ENCODE measurements at places on chromosomes 6 and 20.
A peak's percentile ranks its signal among the peaks of the same experiment; 100 is the strongest.

DNA sequence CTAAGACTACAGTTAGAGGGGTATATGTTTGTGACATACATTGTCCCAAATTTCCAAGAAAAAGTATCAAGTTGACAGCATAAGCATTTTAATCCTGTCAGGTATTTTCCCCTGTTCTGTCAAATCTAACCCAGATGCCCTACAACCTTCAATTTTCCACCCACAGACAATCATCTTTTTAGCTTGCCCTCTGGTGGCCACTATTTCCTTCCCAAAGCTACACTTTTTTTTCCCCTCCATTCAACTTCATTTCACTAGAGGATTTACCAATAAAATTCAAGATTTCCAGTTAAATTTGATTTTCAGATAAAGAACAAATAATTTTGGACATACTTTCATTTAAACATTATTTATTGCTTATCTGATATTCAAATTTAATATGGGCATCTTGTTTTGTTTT is 286.6 kb downstream of the TENT5A start:
- no peak for DNase-seq

GRCh38 chr6:157316871-157317814 is 6.2 kb downstream of the TMEM242 start:
- peak; percentile 90 for DNase-seq

- peak; percentile 38 for DNase-seq
These were observed 67.3 kb upstream of the ZNF217 start for GRCh38 chr20:53660947-53661381.

- DNase-seq: no peak
These were observed 62.8 kb upstream of the LRRC1 start for GRCh38 chr6:53731866-53732636.

- DNase-seq: no peak
These were observed 3.1 kb downstream of the CD93 start for GRCh38 chr20:23082846-23083552.

DNA sequence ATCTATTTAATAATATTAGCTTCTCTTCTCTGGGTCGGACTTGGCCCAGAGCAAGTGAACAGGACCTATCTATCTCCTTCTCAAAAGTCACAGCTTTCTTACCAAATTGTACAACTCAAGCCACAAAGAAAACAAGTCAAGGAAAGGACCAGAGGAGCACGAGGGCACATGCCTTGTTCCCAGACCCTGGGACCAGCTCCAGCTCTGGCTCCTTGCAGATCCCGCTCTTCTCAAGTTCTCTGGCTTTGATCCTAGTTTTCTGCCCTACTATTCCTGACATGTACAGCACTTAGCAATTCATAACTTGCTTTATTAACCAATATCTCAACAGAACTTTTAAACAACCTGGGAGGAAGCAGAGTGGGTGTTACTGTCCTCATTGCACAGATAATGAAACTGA is 185.9 kb downstream of the ESR1 start:
- peak; percentile 26 for DNase-seq

GRCh38 chr6:139777202-139777970 is 402.9 kb upstream of the CITED2 start:
- no peak for DNase-seq

DNA sequence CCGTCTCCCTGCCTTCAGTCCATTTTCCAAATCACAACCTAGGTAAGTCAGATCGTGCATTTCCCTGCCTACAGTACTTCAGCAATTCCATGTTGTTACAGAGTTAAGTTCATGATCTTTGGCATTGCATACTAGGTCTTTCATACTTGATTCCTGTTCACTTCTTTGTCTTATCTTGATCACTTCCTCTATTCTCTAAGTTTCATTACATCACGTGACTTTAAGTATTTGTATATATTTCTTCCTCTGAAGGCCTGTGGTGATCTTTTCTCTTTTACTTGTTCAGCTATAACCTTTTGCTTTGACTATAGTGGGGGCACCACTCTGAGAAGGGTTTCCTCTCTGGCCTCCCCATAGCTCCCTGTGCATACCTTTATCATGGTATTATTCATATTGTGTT is 100.2 kb downstream of the TRMT11 start:
- DNase-seq: no peak

- no peak for DNase-seq
These were observed 46.4 kb downstream of the TNFAIP3 start for GRCh38 chr6:137913434-137913833.

- DNase-seq: no peak
These were observed 29.7 kb downstream of the ZNF831 start for GRCh38 chr20:59193325-59193724.

DNA sequence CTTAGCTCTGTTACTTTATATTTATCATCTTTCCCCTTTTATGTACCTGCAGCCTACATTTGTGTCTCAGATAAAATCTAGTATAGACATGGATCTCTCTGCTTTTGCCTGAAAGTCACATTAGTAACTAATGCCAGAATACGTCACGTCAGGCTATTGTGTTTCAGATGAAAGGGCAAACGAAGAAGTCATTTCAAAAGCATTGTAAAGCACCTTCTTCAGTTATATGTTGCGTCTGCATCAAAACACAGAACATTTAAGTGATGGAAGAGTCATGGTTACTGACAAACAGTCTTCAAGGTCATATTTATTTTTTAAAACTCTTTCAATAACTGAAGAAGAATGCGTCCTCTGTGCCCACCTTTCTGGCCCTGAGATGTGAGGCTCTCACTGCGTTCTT is 119.1 kb downstream of the SMOC2 start:
- no peak for DNase-seq

- no peak for DNase-seq
These were observed 50.4 kb downstream of the RPP40 start for GRCh38 chr6:4953440-4953839.

DNA sequence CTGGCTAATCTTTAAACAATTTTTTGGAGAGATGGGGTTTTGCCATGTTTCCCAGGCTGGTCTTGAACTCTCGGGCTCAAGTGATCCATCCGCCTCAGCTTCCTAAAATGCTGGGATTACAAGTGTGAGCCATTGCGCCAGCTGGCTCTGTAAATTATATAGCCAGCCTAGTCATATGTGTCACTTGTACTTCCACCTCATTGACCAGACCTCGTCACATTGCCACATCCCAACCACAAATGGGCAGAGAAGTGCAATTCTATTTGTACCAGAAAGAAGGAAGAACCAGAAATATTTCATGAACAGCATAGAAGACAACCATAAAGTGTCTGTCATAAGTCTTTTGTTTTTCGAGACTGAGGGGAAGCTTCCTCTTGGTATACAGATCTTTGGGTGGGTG is 304.9 kb upstream of the RNF24 start:
- no peak for DNase-seq

GRCh38 chr20:53819973-53820451 is 226.4 kb upstream of the ZNF217 start:
- DNase-seq: no peak

Measured in ovary (tissue), 10 donors.